ENCODE measurements at places on chromosomes 3 and 15.

DNA sequence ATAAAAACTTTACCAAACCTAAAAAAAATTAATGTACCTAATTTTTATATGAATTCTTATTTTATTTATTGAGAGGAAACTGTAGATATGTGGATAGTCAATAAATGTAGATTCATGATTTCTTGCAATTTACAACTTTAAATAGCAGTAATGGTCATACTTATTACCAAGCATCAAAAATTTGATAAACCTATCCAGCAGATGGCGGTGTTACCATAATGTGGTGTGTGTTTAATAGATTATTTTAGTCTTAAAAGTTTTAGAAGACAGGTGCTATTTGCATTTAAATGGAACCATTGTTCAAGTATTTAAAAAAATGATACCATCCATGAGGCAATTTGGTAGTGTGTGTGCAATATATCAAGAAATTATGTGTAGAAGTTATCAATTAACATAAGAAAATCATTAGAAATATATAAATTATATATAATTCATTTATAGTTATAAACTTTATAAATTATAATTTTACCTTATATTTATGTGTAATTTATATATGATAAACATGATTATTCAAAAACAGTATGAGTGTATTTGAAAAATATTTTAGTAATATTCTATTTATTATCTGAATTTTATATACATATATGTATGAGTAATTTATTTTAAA lies 176.0 kb upstream of the BCHE start:
- no peak for DNase-seq

GRCh38 chr3:80898211-80898610 lies 863.2 kb downstream of the GBE1 start:
- DNase-seq = no peak

DNA sequence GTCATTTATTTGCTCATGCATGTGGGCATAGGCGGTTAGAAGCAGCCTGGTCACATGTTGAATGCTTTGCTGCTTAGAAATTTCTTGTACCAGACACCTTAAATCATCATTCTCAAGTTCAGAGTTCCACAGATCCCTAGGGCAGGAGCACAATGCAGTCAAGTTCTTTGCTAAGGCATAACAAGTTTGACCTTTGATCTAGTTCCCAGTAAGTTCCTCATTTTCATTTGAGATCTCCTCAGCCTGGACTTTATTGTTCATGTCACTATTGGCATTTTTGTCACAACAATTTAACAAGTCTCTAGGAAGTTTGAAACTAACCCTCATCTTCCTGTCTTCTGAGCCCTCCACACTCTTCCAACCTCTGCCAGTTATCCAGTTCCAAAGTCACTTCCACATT lies 22.8 kb downstream of the HGD start:
- no peak for DNase-seq

DNA sequence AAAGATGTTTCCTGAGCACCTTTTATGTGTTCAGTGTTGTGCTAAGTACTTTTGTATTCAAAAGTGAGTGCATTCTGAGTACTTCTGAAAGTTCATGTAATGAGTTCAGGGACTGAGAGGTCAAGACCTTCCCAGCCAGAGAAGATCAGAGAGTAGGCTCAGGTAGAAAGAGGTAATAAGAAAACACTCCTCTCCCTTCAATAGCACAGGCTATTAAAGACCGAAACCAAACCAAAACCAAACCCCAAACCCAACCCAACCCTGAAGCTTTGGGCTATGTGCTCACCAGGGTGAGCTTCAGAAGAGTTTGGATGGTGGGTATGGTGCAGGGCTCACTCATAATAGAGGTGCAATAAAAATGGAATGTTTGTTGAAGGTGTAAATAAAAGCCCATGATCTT lies 76.7 kb upstream of the FAM3D start:
- DNase-seq = no peak

DNA sequence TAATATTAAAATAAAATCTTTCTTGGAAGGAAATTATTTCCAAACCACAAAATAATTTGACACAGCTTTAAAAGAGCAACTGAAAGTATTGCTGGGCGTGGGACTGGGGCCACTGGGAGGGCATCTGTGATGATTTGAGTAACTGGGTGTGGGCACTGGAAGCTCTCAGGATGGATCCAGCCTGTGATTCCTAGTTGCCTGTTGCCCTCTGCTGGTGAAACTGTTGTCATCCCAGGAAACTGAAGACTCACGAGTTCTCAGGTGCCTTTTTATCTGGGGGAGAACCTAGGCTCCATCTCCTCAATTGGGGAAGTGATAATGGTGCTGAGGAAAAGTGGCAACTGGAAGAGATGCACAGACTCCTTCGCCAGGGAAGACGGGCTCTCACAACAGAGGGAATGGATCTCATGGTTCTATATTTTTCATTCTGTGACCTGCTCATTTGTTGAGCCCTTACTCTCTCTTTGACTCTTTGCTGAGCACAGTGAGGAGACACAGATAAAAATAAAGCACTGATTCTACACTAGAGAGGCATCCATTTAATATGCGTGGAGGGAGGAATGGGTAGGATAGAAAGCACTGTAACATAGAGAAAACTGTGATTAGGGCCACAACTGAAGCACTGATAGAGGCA lies 61.6 kb downstream of the TPRG1 start:
- no peak for DNase-seq

- DNase-seq = no peak
Measured at GRCh38 chr15:74502301-74502700, 38.7 kb upstream of the ARID3B start.

- DNase-seq = no peak
Measured at GRCh38 chr3:151085889-151086483, 522 bp downstream of the MED12L start.

DNA sequence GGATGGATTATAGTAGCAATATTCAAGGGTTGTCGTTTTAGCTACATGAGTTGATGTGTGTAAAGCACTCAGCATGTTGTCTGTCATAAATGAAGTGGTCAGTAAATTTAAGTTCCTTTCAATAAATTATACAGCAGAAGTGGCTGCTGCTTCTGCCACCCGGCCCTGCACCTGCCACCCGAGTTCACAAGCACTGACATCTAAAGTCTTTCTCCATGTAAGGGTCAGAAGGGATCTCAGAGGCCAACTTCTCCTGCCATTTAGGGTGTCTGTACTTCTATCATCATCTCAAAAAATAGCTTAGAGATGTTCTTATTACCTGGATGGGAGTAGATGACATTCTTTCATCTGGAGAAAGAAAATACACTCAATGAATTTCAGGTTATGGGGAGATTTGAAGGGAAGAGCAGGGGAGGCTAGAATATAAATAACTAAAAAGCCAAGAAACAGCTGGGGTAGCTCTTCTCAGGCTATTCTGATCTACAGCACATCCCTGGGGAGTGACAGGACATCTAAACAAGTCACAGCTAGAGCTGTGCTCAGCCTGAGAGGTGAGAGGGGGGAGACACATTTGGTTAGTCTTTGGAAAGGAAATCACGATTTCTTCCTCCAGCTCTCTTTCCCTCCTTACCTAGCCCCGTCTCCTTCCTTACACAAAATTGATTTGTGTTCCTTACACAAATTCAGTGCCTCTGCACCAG lies 8.0 kb downstream of the GCSAM start:
- DNase-seq = no peak

- no peak for DNase-seq
Measured at GRCh38 chr15:28977377-28978010, 91.7 kb downstream of the APBA2 start.

DNA sequence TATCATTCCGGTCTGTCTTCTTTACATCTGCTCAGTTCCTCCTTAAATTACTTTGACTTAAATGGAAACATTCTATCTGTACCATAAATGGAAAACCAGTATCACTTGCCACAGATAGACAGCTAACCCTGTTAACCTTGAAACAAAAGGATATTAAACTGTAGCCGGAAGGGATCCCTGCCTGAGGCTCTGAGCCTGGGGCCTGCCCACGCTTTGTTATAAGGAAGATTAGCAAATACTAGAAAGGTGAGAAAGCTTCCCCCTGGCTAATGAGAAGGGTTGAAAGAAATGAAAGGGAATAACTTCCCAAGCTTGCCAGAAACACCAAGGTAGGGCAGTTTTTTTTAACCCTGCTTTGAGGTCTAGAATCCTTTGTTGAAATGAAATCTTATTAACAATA lies 927.6 kb downstream of the FHIT start:
- no peak for DNase-seq

- no peak for DNase-seq
Measured at GRCh38 chr3:102885289-102885688, 450.5 kb downstream of the ZPLD1 start.

GRCh38 chr3:150428562-150428961 lies 20.5 kb downstream of the TSC22D2 start:
- no peak for DNase-seq

DNA sequence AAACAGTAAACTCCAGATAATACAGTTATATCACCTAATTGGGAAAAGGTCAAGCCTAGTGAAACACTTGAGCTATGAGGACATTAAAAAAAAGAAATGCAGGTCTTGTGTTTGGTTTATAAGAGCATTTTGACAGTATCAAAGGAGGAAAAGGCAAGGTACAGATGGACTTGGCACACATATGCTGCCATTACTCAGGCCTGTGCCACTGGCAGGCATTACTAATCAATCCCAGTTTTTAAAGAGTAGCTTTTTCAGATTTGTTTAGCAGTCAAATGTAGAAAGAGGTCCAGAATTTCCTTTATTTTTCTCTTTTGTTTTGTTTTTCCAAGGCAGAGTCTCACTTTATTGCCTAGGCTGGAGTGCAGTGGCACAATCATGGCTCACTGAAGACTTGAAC lies 38.9 kb downstream of the MDFIC2 start:
- no peak for DNase-seq

DNA sequence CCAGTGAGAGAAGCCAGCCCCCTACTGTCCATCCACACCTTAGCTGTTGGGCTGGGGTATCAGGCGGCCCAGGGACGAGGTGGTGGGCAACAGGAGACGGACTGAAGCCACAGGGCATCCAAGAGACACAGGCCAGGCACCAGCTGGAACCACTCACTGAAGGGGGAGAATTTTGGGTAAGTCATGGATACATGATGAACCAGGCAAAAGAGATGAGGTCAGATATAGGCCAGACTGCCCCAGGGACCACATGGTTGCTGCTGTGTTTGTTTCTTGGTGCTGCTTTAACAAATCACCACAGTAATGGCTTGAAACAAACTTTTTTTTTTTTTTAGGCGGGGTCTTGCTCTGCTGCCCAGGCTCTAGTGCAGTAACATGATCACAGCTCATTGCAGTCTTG lies 66.4 kb downstream of the SEMA5B start:
- no peak for DNase-seq

GRCh38 chr15:26661748-26662147 lies 111.1 kb downstream of the GABRB3 start:
- no peak for DNase-seq

- no peak for DNase-seq
Measured at GRCh38 chr3:43177085-43177484, 71.2 kb upstream of the POMGNT2 start.

GRCh38 chr15:100032358-100033085 lies 299.3 kb upstream of the LYSMD4 start:
- DNase-seq = no peak

- DNase-seq = no peak
Measured at GRCh38 chr3:42174679-42175385, 83.7 kb downstream of the TRAK1 start.

- DNase-seq = no peak
Measured at GRCh38 chr3:197340521-197340871, 42.1 kb upstream of the DLG1 start.

DNA sequence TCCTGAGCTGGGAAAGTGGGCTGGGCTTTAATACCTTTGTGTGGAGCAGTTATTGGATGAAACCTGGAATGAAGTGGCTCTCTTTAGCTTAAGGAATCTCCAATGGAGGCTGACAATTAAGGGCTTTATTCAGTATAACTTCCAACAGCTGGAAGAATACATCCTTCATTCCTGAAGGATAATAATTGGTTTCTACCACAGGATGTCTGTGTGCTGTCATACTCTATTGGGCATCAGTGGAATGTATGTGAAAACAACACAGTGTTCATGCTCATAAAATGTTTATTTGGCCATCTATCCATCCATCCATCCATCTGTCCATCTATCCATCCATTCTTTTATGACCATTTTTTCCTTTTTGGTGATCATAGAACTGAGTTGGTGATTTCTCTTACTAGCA lies 220.7 kb upstream of the GAP43 start:
- no peak for DNase-seq

GRCh38 chr3:10354361-10355015 lies 33.6 kb upstream of the SEC13 start:
- no peak for DNase-seq

DNA sequence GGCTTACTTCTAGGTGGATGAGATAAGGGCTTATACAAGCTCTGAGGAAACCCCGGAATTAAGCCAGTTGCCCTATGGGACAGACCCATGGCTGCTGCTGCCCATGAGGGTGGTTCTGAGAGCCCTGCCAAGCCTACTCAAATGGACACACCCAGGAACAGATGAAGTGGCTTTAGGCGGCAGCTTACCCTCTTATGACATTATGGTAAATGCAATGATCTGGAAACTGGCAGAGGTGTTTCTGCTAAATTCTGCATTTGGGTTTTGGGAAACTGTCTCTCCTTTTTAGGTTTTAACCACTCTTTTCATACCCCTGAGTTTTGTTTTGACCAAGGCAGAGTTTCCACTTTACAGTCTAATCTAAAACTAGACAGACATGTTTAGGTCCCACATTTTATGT lies 9.0 kb upstream of the ZBED2 start:
- no peak for DNase-seq

- no peak for DNase-seq
Measured at GRCh38 chr3:196412704-196413103, 19.5 kb downstream of the UBXN7 start.

DNA sequence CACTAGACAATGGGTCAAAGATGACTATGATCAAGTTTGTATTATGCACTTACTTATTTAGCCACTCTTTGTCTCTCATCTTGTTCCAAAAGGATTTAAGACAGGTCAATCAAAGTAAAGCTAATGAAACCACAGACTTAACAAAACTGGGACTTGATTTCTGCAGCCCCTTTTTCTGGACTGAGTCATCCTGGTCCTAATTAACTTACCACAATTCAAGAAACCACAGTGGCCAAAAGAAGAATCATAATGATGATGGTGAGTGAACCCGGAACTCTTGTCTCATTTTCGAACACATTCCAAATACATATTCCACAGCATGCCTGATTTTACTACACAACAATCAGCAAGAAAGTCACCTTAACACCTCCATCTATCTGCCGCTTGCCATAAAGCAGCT lies 1333.0 kb downstream of the ROBO1 start:
- no peak for DNase-seq

- DNase-seq = no peak
Measured at GRCh38 chr3:27910456-27910855, 188.3 kb upstream of the EOMES start.

DNA sequence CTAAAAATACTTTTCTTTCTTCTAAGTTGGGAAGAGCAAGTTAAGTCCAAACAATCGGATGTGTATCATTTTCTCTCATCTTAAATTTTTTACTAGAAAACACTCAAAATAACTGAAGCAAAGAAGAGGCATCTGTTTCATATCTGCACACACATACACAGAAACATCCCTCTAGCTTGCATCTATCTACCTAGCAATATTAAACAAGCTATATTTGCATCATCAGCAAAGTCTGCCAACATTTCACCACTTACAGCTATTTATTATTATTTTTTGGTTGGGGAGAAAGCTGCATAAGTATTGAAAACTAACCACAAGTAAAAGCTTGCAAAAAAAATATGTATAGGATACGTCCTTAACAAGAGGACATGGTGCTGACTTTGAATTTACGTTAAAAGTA lies 1.9 kb downstream of the GOLIM4 start:
- DNase-seq = no peak

Data from T-cell (primary cell).